Activated T-cell treated with anti-CD3 and anti-CD28 coated beads, Interleukin-2, amount 50 U/mL, for 24 hours (primary cell): ENCODE measurements at places on chromosomes 7 and 10.

DNA sequence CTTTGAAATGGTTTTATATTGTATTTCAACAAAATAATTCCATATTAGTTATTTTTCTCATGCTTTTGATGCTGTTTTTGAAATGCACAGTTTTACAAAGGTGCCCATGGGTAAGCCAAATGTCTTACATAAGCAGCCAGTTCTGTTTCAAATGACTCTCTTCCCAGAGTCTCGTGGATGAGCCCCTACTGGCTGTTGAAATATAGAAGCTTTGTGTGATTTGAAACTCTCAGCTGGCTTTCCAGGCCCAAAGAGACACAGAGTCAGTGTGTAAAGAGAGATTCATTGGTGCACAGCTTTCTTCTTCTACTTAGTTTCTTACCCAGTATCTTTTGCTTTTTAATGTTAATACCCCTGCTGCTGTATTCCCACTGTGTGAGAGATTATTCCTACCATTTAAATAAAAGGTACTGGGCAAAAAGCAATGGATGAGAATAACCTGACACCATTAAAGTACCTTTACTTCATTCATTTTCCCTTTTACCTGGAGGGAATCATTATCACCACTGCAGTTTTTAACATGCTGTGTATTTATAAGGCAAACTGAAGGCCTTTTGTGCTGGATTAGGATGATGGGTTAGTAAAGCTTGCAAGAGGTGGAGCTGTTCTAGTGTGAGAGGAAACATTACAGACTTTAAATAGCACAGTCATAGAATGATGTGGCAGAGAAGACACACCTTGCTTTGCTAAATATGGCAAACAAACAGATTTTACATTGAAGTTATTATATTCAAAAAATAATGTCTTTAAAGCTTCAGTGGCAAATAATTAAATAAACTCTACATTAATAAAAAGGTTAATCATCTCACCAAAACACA, 415.1 kb downstream of the THSD7A start:
- H3K27ac ChIP-seq: no peak overlapping the region
- no peak for DNase-seq
- no peak overlapping the region for H3K4me3 ChIP-seq
- H3K4me1 ChIP-seq: no peaks in the 10 kb centered on the region
- H3K27me3 ChIP-seq: no peaks in the 10 kb centered on the region

DNA sequence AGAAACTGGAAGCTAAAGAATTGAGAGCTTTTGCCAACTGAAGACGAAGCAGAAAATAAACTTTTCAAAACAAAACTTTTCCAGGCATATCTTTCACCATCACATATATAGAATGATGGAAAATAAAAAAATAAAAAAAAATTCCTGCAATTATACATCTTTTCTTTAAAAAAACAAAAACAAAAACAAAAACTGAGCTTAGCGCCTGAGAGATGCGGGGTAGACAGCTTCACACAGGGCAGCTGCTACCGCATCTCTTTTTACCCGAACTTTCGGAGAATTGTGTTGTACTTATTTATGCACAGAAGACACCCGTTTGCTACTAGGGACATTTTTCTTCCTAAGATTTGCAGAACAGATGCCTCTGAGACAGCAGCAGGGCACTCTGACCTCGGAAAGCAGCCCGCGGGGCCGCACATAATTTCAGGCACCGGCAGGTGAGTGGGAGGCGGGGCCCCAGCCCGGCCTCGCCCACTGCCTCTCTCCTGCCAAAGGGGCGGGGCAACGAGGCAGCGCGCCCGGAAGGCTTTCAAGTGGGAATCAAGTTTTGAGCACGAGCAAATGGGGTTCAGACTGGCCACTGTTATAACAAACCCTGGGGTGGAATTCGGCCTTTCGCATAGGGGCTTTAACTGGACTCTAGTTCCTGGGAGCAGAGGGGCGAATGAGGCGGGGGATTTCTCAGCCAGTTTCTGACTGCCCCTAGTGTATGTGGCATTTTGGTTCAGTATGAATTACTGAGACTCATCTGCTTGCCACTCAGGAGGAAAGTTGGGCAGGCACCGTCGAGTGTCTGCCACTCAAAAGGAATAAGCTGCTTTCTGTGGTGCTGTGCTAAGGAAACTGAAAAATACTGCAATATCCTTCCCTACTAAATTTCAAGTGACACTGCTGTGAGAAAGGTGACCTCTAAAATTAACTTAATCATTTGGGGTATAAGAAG, 18.5 kb upstream of the FAM133B start:
- no peaks in the 10 kb centered on the region for H3K27me3 ChIP-seq
- no peak for DNase-seq
- H3K27ac ChIP-seq: no peak overlapping the region
- peaks cover 65% of the 10 kb centered on the region for H3K36me3 ChIP-seq

DNA sequence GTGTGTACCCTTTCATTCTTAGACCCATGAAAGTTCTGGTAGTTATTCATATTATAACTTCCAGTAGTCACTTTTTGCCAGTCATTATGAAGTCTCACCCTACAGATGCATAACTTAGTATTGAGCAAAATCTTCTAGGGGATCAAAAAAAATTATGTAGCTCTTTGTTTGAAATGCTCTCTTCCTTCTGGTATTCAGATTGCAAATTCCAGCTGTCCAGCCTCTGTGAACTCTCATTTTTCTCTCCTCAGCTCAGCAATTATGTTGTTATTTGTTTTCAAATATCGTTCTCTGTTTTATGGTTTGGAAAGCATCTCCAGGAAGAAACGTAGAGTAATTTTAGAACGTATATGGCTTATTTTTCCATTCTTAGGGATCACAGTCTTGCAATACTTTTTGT, 442.5 kb downstream of the SEMA3D start:
- DNase-seq: no peak
- H3K36me3 ChIP-seq: no peaks in the 10 kb centered on the region
- H3K27ac ChIP-seq: no peak overlapping the region
- no peaks in the 10 kb centered on the region for H3K4me1 ChIP-seq

GRCh38 chr7:119197877-119198527, 973.5 kb downstream of the ANKRD7 start:
- no peaks in the 10 kb centered on the region for H3K36me3 ChIP-seq
- no peaks in the 10 kb centered on the region for H3K4me1 ChIP-seq
- DNase-seq: no peak
- H3K27me3 ChIP-seq: no peaks in the 10 kb centered on the region

GRCh38 chr7:158944195-158944594, 87.8 kb downstream of the DYNC2I1 start:
- H3K4me3 ChIP-seq: no peak overlapping the region
- no peaks in the 10 kb centered on the region for H3K4me1 ChIP-seq
- no peaks in the 10 kb centered on the region for H3K27me3 ChIP-seq

DNA sequence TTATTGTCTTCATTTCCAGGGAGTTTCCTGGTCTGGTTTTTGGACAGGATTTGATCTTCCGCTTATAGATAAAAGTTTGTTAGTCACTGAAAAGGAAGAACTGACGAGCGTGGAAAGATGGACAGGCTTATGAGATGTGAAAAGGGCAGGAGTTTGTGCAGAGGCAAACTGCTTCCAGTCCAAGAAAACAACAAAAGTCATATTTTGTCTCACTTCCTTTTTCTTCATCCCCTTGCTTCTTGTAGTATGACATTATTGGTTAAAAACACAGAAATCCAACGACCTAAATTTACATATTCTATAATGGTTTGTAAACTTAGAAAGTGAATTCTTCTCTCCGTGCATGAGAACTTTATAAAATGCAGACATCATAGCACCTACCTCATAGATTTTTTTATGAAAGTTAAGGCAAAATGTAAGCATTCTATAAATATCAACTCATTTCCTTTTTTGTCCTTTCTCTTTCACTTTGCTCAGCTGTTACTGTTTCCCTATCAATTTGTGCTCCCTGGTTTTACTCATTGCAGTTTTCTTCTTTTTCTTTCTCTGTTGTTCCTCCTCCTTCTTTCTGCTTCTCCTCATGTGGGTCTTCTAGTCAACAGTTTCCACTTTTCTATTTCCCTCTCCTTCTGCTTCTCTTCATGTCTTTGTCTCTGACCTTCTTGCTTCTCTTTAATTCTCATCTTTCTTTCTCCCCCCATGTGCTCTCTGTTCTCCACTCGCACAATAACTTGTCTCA, 370.2 kb downstream of the ARL4A start:
- H3K36me3 ChIP-seq: no peaks in the 10 kb centered on the region
- peak overlapping the region; percentile 7 for H3K4me3 ChIP-seq
- DNase-seq: no peak

DNA sequence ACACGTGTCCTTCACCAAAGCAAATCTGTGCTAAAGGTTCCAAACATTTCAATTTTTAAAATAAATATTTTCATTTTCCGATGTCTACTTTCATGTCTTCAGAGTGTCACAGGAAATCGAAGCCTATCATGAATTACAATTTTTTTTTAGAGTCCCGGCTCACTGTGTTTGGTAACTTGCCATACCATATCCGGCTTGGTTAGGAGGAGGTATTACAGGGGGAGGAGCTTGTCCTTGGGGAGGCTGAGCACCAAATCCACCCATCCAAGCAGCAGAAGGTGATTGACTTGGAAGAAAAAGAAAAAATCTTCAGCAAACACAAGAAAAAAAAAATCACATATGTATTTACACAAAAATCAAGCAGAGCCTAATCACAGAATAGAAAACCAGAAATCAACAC, 21.3 kb downstream of the TIAL1 start:
- peak overlapping the region; percentile 74 for H3K27ac ChIP-seq
- H3K27me3 ChIP-seq: no peaks in the 10 kb centered on the region
- DNase-seq: no peak
- peaks cover 29% of the 10 kb centered on the region for H3K4me1 ChIP-seq

GRCh38 chr10:103814105-103814504, 41.3 kb downstream of the SH3PXD2A start:
- DNase-seq: no peak
- peaks cover 5% of the 10 kb centered on the region for H3K27me3 ChIP-seq
- peaks cover 3% of the 10 kb centered on the region for H3K4me1 ChIP-seq
- no peak overlapping the region for H3K4me3 ChIP-seq
- no peak overlapping the region for H3K27ac ChIP-seq

GRCh38 chr7:6248581-6248980, 23.8 kb downstream of the CYTH3 start:
- no peak for DNase-seq
- H3K4me1 ChIP-seq: peaks cover 34% of the 10 kb centered on the region
- no peaks in the 10 kb centered on the region for H3K36me3 ChIP-seq
- peaks cover 31% of the 10 kb centered on the region for H3K27me3 ChIP-seq

DNA sequence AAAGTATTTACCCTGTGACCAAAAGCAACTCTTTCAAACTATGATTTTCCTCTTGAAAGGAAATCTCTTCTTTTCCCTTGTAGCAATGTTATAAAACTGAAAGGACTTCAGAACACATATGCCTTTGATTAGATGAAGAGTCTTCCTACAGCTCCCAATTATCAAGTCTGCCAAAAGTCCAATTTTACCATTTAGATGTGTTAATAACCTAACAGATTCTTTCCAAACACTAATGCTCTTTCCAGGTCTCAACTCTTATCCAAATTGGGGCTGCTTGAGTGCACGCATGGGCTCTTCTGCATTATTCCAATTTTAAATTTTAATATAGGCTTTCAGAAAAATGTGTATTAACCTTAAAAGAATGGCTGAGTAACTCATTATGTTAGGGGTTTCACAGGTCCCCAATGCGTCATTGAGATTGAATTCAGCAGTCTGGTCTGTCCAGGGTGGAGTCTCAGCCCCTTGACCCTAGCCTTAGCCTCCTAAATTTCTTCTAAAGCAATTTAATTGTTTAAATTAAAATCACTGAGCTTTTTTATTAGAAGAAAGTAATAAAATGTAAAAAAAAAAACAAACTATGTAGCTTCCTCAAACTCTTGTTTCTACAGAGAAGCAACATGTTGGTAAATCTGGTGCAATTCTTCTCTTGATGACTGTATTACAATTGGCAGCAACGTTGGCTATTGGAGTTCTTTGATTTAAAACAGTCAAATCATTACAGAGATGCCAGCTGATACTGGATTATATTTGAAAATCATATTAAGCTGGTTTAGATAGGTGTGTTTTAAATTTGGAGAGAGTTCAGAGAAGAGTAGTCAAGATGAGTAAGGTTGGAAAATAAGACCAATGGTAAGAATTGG, 170.4 kb downstream of the DKK1 start:
- H3K36me3 ChIP-seq: no peaks in the 10 kb centered on the region
- DNase-seq: no peak
- no peak overlapping the region for H3K27ac ChIP-seq
- H3K27me3 ChIP-seq: no peaks in the 10 kb centered on the region
- H3K4me1 ChIP-seq: no peaks in the 10 kb centered on the region

DNA sequence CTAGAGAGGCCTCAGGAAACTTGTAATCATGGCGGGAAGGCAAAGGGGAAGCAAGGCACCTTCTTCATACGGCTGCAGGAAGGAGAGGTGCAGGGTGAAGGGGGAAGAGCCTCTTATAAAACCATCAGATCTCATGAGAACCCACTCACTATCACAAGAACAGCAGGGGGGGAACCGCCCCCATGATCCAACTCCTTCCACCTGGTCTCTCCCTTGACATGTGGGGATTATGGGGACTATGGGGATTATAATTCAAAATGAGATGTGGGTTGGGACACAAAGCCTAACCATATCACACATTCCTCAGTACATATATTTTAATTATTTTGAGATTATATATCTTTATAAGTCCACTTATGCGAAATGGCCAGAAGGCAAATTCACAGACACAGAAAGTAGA, 8.9 kb downstream of the HK1 start:
- no peaks in the 10 kb centered on the region for H3K4me1 ChIP-seq
- H3K4me3 ChIP-seq: no peak overlapping the region
- no peaks in the 10 kb centered on the region for H3K27me3 ChIP-seq

DNA sequence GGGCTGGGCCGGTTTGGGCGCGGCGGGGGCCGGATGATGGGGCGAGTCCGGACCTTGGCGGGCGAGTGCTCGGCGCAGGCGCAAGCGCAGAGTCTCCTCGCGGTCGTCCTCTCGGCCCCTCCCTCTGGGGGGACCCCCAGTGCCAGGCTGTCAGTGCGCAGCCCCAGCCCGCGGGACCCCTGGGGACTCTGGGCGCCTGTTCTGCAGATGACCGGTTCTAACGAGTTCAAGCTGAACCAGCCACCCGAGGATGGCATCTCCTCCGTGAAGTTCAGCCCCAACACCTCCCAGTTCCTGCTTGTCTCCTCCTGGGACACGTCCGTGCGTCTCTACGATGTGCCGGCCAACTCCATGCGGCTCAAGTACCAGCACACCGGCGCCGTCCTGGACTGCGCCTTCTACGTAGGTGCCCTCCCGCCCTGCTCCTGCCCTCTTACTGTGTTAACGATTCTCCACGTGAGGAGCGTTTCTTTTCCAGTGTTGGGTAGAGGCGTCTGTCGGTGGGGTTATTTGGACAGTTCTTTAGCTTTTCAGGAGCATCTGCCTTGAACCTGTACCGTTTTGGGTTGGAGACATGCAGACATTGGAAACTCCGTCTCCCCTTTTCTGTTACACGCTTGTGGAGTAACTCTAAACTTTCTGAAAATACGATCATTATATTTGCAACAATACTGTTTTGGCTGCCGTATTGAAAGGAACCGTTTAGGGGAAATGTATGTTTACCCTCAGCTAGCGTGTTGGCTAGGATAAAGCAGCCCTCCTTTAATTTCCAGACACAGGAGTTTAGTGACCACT, 706 bp downstream of the BUB3 start:
- H3K36me3 ChIP-seq: peaks cover 57% of the 10 kb centered on the region
- H3K4me3 ChIP-seq: peak overlapping the region; percentile 99
- peaks cover 79% of the 10 kb centered on the region for H3K4me1 ChIP-seq
- peak overlapping the region; percentile 100 for H3K27ac ChIP-seq
- peaks cover 26% of the 10 kb centered on the region for H3K27me3 ChIP-seq
- peak; percentile 73 for DNase-seq
